Putamen (tissue), 1 donor: ENCODE measurements at places on chromosomes 13 and 19.

- no peak for DNase-seq
Observed at GRCh38 chr13:50910485-50910805, 854 bp downstream of the RNASEH2B start.

DNA sequence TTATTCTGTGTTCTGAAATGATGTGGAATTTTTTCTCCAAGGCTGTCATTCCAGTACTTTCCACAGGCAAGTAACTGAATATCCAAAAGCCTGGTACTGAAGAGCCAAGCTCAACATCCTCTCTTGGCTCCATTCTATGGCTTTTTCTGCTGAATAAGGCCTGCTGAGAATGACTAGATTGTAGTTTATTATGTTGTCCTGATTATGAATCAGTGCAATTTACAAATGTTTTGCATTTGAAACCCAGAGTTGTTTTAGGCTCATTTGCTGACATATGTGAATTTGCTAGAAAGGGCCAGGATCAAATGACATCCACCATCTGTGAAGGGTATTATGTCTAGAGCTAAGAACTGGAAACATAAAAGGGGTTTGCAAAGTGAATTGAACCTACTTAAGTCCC, 596.6 kb downstream of the KCTD12 start:
- DNase-seq = no peak

DNA sequence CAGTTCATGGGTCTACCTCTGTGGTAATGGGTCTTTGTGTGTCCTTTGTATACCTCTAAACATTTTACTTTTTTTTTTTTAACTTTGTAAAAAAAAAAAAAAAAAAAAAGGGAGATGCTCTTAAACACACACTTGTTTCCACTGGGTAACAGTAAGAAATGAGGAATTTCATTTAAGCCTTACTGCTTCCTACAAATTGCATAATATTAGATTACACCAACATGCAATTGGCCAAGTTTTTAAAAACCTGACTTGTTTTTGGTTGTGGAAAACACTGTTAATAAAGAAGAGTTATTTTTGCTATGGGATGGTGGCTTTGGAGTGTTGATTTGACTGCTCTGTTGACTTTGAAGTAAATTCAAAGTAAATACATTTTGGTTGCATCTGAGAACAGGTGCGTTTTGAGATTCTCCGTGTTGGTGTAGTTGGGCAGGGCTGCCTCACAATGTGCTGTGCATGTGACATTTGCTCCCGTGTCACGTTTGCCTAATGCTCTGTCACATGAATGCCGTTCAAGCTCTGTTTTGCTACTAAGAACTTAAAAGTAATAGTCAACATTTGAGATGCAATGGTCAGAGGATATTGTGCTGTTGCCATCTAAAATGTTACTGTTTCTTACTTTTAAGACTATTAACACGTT, 202.4 kb downstream of the LMO7 start:
- no peak for DNase-seq

GRCh38 chr13:44921246-44921877, 67.9 kb downstream of the NUFIP1 start:
- DNase-seq = no peak

DNA sequence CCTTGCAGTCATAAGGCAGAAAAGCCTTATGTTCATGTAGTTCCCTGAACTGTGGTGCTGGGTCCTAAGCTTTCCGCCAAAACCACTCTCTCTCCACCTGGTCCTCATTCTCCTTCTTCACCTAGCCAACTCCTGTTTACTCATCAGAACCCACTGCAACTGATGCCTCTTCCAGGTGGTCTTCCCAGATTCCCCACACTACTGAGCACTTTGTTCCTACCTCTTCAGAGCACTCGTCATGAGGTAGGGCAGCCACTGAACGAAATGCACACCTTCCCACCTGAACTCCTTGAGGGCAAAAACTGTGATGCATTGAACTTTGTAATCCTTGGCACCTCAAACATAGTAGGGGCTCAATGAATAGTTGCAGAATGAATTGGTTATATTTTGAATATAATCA, 100.4 kb downstream of the DOCK9 start:
- no peak for DNase-seq

DNA sequence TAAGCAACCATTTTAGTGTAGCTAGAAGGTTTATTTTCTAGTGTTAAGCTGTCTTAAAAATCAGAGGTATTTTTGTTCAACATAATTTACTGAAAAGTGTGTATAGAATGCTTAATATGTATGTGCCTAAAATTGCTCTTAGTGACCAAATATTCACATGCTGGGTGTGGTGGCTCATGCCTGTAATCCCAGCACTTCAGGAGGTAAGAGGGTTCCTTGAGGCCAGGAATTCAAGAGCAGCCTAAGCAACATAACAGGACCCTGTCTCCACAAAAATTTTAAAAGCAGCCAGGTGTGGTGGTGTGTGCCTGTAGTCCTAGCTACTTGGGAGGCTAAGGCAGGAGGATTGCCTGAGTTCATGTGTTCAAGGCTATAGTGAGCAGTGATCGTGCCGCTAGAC, 120.9 kb upstream of the FRY start:
- no peak for DNase-seq

- no peak for DNase-seq
Observed at GRCh38 chr13:76512721-76513145, 373.5 kb downstream of the KCTD12 start.

GRCh38 chr19:3768748-3769099, 3.3 kb downstream of the RAX2 start:
- DNase-seq = no peak

GRCh38 chr19:6963937-6964336, 57.3 kb downstream of the MBD3L2B start:
- no peak for DNase-seq

GRCh38 chr19:42467183-42467760, 24.5 kb upstream of the CXCL17 start:
- no peak for DNase-seq

- DNase-seq = peak; percentile 34
Observed at GRCh38 chr19:6730153-6730804, 7.1 kb downstream of the GPR108 start.

GRCh38 chr13:27138457-27139093, 33.0 kb downstream of the USP12 start:
- DNase-seq = no peak

GRCh38 chr19:45439569-45440258, 16.0 kb upstream of the ERCC1 start:
- peak; percentile 86 for DNase-seq

DNA sequence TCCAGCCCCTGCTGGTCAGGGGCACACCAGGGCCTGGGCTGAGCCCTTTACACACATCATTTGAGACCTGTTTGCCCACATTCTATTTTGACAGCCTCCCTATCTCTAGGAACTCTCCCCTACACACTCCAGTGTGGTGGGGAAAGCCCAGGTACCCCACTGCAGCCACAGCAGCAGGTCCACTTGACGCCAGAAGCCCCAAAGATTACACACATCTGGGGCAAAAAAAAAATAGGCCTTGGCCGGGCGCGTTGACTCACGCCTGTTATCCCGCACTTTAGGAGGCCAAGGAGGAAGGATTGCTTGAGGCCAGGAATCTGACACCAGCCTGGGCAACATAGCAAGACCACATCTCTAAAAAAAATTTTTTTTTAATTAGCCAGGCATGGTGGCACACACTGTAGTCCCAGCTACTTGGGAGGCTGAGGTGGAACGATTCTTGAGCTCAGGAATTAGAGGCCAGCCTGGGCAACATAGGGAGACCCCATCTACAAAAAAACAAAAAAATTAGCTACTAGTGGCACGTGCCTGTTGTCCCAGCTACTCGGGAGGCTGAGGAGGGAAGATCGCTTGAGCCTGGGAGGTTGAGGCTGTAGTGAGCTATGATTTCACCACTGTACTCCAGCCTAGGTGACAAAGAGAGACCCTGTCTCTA, 18.0 kb upstream of the CD22 start:
- no peak for DNase-seq

- DNase-seq = no peak
Observed at GRCh38 chr13:113989585-113990300, 15.9 kb upstream of the C13orf46 start.

GRCh38 chr19:30066781-30067759, 125.0 kb downstream of the URI1 start:
- no peak for DNase-seq

- no peak for DNase-seq
Observed at GRCh38 chr13:112894423-112894672, 74.7 kb upstream of the MCF2L start.

GRCh38 chr19:38028913-38029510, 122.0 kb downstream of the SIPA1L3 start:
- no peak for DNase-seq

- no peak for DNase-seq
Observed at GRCh38 chr13:41053384-41053826, 7.9 kb upstream of the WBP4 start.

GRCh38 chr13:43232144-43232872, 208.9 kb downstream of the DNAJC15 start:
- DNase-seq = no peak

DNA sequence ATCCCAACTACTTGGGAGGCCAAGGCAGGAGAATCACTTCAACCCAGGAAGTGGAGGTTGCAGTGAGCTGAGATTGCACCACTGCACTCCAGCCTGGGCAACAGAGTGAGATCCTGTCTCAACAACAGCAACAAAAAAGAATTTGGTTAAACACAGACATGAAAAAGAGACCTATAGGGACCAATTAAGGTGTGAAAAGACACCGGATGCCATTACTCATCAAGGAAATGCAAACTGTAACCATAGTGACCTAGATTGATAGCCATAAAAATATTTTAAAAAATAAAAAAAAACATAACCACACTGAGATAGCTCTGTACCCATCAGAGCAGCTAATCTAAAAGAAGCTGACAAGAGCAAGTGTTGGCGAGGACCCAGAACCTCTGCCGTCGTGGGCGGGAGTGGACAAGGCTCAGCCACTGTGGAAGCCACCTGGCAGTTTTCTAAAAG, 37.1 kb upstream of the ISYNA1 start:
- no peak for DNase-seq

DNA sequence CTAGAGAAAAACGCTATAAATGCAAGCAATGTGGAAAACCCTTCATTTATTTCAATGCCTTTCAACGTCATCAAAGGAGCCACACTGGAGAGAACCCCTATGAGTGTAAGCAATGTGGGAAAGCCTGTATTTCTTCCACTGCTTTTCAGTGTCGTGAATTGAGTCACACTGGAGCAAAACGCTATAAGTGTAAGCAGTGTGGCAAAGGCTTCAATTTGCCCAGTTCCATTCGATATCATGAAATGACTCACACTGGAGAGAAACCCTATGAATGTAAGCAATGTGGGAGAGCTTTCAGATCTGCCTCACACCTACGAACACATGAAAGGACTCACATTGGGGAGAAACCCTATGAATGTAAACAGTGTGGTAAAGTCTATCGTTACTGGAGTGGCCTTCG, 27.4 kb downstream of the ZNF20 start:
- DNase-seq = no peak

DNA sequence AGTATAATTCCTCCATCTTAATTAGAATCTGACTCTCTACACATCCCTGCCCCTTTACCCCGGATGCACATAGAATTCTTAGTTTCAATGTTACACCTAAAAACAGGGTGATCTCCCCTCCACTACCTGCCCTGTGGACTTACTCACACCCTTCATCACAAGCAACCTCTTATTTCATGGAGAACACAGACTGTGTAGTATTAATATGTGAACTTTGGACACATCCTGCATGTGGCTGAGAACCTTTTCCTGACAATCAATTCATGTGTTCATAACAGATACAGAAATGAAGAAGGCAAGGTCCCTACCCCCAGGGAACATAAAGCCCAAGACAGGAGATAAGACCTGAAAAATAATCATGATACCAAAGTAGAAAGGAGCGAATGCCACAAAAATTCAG, 11.8 kb downstream of the CEACAM6 start:
- DNase-seq = no peak

- no peak for DNase-seq
Observed at GRCh38 chr13:19606152-19606551, 27.3 kb upstream of the MPHOSPH8 start.

DNA sequence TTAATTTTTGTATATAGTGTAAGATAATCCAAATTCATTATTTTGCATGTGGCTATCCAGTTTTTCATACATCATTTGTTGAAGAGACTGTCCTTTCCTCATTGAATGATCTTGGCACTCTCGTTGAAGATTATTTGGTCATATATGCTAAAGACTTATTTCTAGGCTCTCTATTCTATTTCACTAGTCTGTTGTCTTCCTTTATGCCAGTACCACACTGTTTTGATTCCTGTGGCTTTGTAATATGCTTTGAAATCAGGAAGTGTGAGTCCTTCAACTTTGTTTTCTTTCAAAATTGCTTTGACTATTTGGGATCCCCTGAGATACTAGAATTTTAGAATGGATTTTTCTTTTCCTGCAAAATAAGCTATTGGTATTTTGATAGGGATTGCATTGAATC, 24.5 kb downstream of the FNDC3A start:
- DNase-seq = no peak

- peak; percentile 36 for DNase-seq
Observed at GRCh38 chr19:13597640-13598039, 91.4 kb upstream of the CACNA1A start.

GRCh38 chr19:27765397-27765796, 1447.6 kb downstream of the UQCRFS1 start:
- DNase-seq = no peak

GRCh38 chr13:113833111-113833830, 30.6 kb downstream of the GAS6 start:
- DNase-seq = no peak
